AG09319 (cell line): ENCODE measurements at places on chromosomes 2 and 18.

- no peak for DNase-seq
These were observed 628 bp downstream of the GIGYF2 start for GRCh38 chr2:232697807-232698110.

- no peak for DNase-seq
These were observed 69.1 kb downstream of the COA5 start for GRCh38 chr2:98539056-98539735.

- DNase-seq, result no peak
These were observed 6.4 kb downstream of the BAZ2B start for GRCh38 chr2:159609811-159610549.

DNA sequence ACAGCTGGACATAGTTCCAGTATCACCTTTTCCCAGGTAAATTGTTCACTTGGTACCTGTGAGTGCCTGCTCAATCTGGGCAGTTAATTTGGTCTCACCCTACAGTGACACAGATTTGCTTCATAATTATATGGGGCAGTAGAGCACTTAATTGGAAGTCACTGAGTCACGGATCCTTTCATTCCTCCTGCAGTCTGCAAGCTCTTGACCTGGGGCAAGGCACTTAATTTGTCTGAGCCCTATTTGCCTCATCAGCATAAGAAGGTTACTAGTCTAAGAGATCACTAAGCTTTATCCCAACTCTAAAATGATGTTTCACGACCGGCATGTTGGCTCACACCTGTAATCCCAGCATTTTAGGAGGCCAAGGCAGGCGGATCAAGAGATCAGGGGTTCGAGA lies 8.9 kb downstream of the FBXO36 start:
- no peak for DNase-seq

GRCh38 chr2:107419191-107419590 lies 407.5 kb upstream of the RGPD4 start:
- no peak for DNase-seq

- DNase-seq, result no peak
These were observed 10.4 kb upstream of the EVA1A start for GRCh38 chr2:75570948-75571729.

DNA sequence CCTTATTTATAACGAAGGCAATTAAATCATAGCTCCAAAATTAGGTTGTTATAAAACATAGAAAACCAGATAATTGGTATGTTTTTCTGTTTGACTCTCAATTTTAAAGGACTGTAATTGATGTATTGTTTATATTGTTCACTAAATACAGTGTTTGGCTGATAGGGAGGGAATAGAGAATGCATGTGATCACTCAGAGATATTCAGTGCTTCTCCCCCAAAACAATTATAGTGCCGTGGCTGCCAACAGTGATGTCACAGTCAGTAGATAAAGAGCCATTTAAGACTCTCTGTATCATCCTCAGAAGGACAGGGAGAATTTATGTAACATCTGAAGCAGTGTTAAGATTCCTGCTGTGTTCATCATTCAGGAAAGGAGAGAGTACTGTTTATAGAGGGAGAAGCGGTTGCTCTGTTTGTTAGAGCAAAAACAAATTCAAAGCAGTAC lies 69.6 kb downstream of the PHLPP1 start:
- no peak for DNase-seq

DNA sequence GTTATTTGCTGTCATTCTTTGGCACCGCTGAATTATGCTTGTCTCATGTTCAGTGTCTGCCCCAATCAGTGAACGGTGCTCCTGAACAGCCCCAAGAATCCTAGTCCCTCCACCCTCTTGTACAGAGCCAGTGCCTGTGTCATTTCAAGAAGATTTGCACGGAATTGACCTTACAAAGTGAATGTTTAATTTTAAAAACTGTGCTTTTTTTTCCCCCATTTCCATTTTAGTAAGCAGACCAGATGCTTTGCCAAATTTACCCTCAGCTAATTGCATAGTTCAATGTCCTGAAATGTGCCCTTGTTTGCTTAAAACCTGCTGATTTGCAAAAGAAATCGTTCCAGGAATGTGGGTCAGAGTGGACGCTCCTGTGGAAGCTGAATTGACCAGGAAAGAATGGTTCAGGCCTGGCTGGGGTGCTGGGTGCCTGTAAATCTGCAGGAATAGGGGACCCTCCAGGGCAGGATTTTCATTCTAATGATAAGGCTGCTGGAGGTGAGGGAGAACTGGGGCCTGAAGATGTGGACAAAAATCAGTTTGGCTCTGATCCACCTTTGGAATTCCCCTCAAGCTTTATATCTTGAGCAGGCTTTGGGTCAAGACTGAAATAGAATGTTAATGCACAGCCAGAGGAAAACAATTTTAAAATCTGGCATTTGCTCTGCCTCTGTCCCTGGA lies 20.1 kb downstream of the TMEM17 start:
- DNase-seq, result no peak

DNA sequence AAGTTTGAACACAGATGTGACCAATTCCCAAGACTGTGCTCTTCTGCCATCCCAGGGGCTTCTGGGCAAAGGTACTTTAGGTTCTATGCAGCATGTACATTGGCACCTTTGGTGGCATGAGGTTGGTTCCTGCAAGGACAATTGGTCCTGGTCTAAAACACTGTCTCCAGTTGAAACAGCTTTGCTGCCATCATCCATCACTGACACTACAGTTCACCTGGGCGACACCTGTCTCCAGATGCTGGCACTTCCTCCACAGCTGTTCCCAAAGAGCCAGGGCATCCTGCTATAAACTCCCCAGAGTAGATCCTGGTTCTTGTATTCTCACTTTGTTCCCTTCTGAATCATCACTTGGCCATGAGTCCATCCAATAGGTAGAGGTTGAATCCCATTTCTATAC lies 60.6 kb downstream of the FHOD3 start:
- DNase-seq, result no peak

- DNase-seq, result no peak
These were observed 71.6 kb downstream of the NDUFA10 start for GRCh38 chr2:239953418-239954061.

- no peak for DNase-seq
These were observed 60.9 kb upstream of the IL1R1 start for GRCh38 chr2:102081606-102082005.

- DNase-seq, result no peak
These were observed 1.1 kb upstream of the MAT2A start for GRCh38 chr2:85537600-85538506.

GRCh38 chr18:42112657-42113420 lies 157.8 kb downstream of the PIK3C3 start:
- DNase-seq, result no peak

DNA sequence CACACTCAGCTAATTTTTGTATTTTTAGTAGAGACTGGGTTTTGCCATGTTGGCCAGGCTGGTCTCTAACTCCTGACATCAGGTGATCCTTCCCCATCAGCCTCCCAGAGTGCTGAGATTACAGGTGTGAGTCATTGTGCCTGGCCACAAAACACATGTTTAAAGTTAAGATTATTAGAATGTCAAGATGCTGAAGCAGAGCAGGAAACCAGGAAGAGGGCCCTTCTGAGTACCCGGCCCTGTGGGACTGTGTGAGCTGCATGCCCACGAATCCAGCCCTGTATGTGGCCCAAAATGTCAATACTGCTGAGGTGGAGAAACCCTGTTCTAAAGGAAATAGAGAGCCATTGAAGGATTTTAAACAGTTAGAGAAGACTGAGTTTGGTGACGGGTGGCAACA lies 31.0 kb upstream of the REV1 start:
- DNase-seq, result no peak

DNA sequence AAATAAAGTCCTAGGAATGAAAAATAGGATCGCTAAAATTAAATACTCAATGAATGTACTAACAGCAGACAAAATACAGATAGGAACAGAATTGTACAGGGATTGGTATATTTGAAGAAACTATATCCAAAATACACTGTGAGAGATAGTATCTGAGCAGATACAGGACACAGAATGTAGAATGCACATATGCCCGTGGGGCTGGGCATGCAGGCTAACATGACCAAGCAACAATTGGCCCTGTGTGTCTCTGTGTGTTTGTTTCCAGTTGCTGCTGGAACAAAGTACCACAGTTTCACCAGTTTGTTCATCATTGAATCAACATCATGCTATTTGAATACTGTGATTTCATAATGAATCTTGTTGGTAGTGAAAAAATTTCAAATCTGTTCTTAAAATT lies 127.6 kb downstream of the PMAIP1 start:
- DNase-seq, result no peak

DNA sequence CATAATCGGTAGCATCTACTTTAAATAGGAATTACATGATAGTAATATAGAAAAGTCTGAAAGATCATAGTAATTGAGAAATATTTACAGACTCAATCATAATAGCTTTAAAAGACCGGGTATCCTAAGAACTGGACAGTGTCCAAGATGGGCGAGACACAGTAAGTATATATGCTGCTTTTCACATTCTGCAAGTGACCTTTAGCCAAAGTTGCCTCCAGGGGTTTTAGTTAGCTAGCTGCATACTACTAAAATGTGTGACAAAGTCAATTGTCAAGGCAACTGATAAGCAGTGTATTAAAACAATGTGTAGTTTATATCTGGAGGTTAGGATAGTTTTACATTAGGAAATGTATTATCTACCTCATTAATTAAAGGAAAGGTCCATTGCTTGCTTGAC lies 24.6 kb downstream of the CD302 start:
- no peak for DNase-seq
